Hypothalamus (tissue), 51 donors: ENCODE measurements at places on chromosomes 12 and 14.

DNA sequence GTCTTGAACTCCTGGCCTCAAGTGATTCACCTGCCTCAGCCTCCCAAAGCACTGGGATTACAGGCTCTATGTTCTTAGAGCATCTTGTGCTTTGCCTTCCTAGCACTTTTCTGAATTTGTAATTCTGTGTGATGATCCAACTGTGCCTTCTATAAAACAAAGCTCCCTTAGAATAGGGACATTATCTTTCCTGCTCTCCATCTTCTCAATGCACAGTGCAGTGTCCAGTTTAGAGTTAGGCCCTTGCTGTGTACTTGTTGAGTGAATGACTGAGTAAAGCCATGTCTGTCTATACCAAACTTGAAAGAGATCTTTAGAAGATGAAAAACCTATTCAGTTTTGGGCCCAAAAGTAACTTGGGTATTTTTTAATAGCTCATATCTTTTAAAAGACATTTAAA, 5.2 kb downstream of the WDR20 start:
- no peak for DNase-seq

- DNase-seq: no peak
These were observed 92.6 kb downstream of the RFLNA start for GRCh38 chr12:124387528-124387911.

DNA sequence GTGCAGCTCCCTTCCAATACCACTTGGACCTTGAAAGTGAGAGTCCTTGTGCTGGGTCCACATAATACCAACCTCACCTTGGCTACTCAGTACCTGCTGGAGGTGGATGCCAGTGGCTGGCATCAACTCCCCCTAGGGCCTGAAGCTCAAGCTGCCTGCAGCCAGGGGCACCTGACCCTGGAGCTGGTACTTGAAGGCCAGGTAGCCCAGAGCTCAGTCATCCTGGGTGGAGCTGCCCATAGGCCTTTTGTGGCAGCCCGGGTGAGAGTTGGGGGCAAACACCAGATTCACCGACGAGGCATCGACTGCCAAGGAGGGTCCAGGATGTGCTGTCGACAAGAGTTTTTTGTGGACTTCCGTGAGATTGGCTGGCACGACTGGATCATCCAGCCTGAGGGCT, 5.7 kb upstream of the INHBE start:
- DNase-seq: no peak

- no peak for DNase-seq
These were observed 72.0 kb upstream of the RESF1 start for GRCh38 chr12:31887109-31887811.

GRCh38 chr12:84375449-84376170, 537.0 kb downstream of the SLC6A15 start:
- DNase-seq: no peak

- no peak for DNase-seq
These were observed 11.9 kb downstream of the CFAP54 start for GRCh38 chr12:96501133-96501761.

- no peak for DNase-seq
These were observed 29.6 kb upstream of the YAF2 start for GRCh38 chr12:42267413-42268190.
